ENCODE measurements at places on chromosomes 6 and 20. TPM values are rescaled to one million over a fixed set of nuclear protein-coding genes. Genes with fewer than 3 reads are reported as not detected.

RIMS4 gene
- total RNA-seq = not detected

ZNF343 gene
- total RNA-seq = 9.0 TPM

NFATC2 gene
- total RNA-seq = 55.8 TPM

TGM3 gene
- total RNA-seq = not detected

ENPP5 gene
- total RNA-seq = not detected

TSBP1 gene
- not detected for total RNA-seq

ADGB gene
- total RNA-seq = not detected

RUNX2 gene
- 2.7 TPM for total RNA-seq

CASS4 gene
- total RNA-seq = 17.8 TPM

ACAT2 gene
- total RNA-seq = 89.2 TPM

TOMM34 gene
- total RNA-seq = 20.2 TPM

POPDC3 gene
- total RNA-seq = not detected

DNA sequence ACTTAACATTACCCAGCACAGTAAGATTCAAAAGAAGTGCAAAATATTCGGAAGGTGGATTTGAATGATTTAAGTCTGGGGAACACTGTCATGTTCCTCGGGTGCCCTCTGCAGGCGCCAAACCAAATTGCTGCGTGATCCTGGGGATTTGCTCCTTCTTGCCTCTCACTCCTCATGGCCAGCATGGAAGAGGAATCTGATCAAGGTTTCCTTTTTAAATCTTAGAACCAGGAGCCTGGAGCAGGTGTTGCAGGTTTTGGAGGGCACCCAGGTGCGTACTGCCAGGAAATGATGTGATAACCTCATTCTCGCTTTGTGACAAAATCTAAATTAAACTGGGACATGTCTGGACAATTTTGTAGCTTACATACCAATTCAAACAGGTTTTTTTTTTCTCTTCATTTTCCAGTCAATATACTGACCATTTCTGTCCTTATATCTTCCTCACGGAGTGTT is 8.1 kb upstream of the PFDN4 start:
- no peak overlapping the region for H3K27ac ChIP-seq
- H3K4me3 ChIP-seq = no peak overlapping the region
- H3K27me3 ChIP-seq = peaks cover 12% of the 10 kb centered on the region
- peak; percentile 77 for DNase-seq
- no peaks in the 10 kb centered on the region for H3K4me1 ChIP-seq

- no peaks in the 10 kb centered on the region for H3K36me3 ChIP-seq
- no peak overlapping the region for H3K4me3 ChIP-seq
- H3K27ac ChIP-seq = no peak overlapping the region
- no peak for DNase-seq
Observed at GRCh38 chr6:39426073-39426456, 103.6 kb upstream of the KCNK16 start.

DNA sequence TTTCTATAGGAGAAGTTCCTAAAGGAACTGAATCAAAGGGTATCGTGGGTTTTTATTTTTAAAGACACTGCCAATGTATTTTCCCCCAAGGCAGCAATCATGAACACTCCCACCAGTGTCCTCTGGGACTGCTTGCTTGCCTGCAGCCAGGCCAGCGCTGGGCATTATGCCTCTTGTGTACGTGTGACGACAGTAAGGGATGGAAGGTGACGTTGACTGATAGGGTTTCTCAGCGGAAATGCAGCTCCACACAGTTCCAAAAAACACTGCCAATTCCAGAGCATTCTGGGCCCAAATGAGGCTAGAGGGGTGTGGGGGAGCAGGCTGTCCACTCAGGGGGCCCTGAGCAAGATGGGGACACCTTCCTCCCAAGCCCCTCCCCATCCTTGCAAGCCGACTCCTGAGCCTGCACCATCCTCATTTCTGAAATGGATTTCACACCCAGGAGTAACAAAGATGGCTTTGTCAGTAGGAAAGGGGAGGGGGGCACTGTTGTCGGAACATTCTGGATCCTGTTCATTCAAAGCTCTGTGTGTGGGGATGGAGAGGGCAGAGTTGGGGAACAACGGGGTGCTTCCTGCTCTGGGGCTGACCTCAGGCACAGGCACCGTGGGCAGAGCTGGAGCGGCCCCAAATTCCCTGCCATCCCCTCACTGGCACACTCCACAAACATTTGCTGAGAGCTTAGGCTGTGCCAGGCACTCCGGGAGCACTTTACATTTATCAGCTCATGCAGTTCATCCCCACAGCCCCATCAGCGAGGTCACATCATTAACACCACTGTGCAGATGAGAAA is 20.0 kb downstream of the PREX1 start:
- no peak overlapping the region for H3K4me3 ChIP-seq
- no peaks in the 10 kb centered on the region for H3K27me3 ChIP-seq
- DNase-seq = no peak
- peaks cover 79% of the 10 kb centered on the region for H3K36me3 ChIP-seq
- H3K27ac ChIP-seq = peak overlapping the region; percentile 47

- DNase-seq = no peak
- no peak overlapping the region for H3K4me3 ChIP-seq
- peaks cover 15% of the 10 kb centered on the region for H3K36me3 ChIP-seq
- H3K27me3 ChIP-seq = no peaks in the 10 kb centered on the region
Observed at GRCh38 chr6:37020381-37020780, 14.9 kb downstream of the FGD2 start.

DNA sequence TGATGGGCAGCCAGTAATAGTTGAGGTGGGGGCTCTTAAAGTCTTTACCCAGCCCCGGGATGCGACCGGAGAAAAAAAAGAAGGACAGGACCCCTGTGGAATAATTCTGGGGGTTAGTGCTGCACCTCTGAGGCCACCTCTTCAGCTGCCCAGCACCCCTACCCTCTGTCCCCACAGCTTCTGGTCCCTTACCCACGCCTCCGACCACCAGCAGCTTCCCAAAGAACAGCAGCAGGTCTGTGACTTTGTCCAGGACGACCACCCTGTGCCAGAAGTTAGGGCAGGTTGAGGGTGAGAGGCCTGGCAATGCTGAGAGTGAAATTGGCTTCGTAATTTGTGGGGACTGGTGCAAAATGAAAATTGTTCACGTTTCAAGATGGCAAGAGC is 2.2 kb upstream of the NEU1 start:
- no peak overlapping the region for H3K27ac ChIP-seq
- H3K4me3 ChIP-seq = peak overlapping the region; percentile 89
- H3K36me3 ChIP-seq = peaks cover 8% of the 10 kb centered on the region

GRCh38 chr6:22575190-22575589 is 5.8 kb downstream of the HDGFL1 start:
- H3K27ac ChIP-seq = no peak overlapping the region
- no peak for DNase-seq
- H3K27me3 ChIP-seq = no peaks in the 10 kb centered on the region
- no peaks in the 10 kb centered on the region for H3K4me1 ChIP-seq
- no peak overlapping the region for H3K4me3 ChIP-seq

DNA sequence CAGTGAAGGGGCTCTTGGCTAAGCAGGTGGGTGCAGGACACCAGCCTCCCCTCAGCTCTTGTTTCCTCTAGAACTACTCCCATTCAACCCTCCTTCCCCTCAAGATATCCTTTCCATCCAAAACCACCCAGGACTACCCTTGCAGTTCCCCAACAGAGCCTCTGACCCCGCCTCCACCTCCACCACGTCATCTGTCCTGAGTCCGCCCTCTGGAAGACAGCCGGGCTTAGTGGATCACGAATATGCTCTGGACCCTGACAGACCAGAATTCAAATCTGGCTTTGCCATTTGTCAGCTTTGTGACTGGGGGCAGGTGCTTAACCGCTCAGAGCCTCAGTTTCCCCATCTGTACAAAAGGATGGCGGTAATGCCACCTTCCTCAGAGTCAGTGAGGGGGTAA is 31.4 kb downstream of the TFEB start:
- DNase-seq = no peak
- no peak overlapping the region for H3K27ac ChIP-seq

- no peak overlapping the region for H3K27ac ChIP-seq
- no peaks in the 10 kb centered on the region for H3K4me1 ChIP-seq
- H3K36me3 ChIP-seq = no peaks in the 10 kb centered on the region
- DNase-seq = no peak
Observed at GRCh38 chr6:125001684-125002405, 39.6 kb downstream of the RNF217 start.

- H3K27ac ChIP-seq = no peak overlapping the region
- peaks cover 42% of the 10 kb centered on the region for H3K27me3 ChIP-seq
- DNase-seq = no peak
- no peak overlapping the region for H3K4me3 ChIP-seq
- H3K4me1 ChIP-seq = no peaks in the 10 kb centered on the region
- no peaks in the 10 kb centered on the region for H3K36me3 ChIP-seq
Observed at GRCh38 chr20:58783511-58784011, 67.1 kb downstream of the GNAS-AS1 start.

DNA sequence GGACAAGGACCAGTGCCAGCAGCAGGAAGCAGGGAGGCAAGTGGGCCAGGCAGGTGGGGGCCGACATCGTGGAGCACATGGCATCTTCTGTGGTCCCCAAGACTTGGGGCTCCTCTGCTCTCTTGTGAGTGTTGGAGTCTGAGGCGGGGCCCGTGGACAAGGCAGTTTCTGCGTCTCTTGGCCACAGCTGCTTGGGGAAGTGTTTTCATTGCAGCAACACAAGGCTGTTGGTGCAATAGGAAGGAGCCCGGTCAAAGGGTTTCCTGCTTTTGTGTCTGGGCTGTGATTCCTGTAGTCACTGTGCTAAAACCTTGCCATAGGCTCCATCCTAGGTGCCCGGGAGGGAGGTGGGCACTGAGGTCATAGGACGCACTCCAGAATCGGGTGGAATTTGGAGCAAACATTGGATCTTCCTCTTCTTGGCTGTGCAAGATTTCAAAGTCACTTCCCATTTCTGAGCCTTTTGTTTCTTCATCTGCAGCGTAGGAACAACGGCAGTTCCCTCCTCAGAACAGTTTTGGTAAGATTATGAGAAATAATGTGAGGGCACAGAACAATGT is at the start of gene SIRPB2:
SIRPB2 (minus strand) TSS at position 140 of the 560 bp plus-strand sequence; CDS start at position 79, 61 bp downstream.
- peaks cover 51% of the 10 kb centered on the region for H3K27me3 ChIP-seq
- H3K27ac ChIP-seq = no peak within 1 kb of the TSS
- no peaks in the 10 kb centered on the region for H3K36me3 ChIP-seq
- H3K4me1 ChIP-seq = peaks cover 27% of the 10 kb centered on the region
- DNase-seq = no peak

- H3K27ac ChIP-seq = no peak overlapping the region
- H3K36me3 ChIP-seq = peaks cover 9% of the 10 kb centered on the region
- no peak overlapping the region for H3K4me3 ChIP-seq
- DNase-seq = no peak
- H3K4me1 ChIP-seq = no peaks in the 10 kb centered on the region
Observed at GRCh38 chr6:34851361-34851760, 36.5 kb downstream of the TAF11 start.

GRCh38 chr6:149455031-149455732 is 29.6 kb downstream of the ZC3H12D start:
- H3K4me3 ChIP-seq = no peak overlapping the region
- peaks cover 5% of the 10 kb centered on the region for H3K4me1 ChIP-seq
- no peak overlapping the region for H3K27ac ChIP-seq
- no peak for DNase-seq
- H3K36me3 ChIP-seq = peaks cover 5% of the 10 kb centered on the region

DNA sequence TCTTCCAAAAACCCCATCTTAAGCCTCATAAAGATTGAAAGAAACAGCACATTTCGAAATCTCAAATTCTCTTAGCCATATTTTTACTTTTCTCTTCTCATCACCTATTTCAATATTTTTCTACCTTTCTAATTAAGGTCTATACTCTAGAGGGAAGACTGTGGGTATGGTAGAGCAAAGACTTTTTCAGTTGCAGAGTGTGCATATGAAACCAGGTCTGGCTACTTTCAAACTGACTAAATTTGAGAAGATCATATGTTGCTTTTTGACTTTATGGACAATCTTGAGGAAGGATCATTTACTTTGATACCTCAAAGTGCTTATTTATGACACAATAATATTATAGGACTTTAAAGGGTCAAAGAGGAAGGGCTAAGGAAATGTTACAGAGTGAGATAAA is 20.7 kb downstream of the FILIP1 start:
- H3K36me3 ChIP-seq = no peaks in the 10 kb centered on the region
- H3K4me1 ChIP-seq = no peaks in the 10 kb centered on the region
- peaks cover 12% of the 10 kb centered on the region for H3K27me3 ChIP-seq
- H3K27ac ChIP-seq = no peak overlapping the region
- no peak overlapping the region for H3K4me3 ChIP-seq

DNA sequence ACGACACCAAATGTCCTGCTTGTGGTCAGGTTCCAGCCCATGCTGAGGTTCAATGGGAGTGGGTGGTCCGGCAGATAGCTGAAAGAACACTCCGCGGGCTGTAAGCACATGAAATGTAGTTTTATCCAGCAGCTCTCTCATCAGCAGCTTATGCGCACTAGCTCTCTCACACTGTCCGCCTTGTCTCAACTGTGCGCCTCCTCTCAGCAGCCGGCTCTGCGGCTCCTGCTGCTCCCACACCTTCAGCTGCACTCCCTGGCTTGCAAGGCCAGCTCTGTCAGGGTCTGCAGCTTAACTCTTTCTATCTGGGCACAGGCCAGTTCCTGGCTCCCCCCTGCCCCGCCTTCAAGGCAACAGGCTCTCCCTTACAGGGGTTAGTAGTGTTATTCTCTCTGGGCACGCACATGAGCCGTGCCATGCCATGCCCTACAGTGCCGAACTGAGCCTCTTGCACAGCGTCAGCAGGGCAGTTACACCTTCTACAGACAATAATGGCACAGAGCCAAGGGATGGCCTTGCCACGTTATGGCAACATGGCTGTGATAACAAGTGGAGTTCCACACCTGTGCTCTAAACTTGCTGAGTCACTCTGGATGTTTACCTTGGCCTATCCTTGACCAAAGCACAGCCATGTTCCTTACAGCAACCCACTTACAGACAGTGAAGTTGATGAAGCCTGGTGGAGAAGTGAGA is 84.0 kb upstream of the LRFN2 start:
- no peaks in the 10 kb centered on the region for H3K4me1 ChIP-seq
- H3K4me3 ChIP-seq = no peak overlapping the region

- no peaks in the 10 kb centered on the region for H3K4me1 ChIP-seq
- no peak overlapping the region for H3K4me3 ChIP-seq
- no peaks in the 10 kb centered on the region for H3K27me3 ChIP-seq
- no peak overlapping the region for H3K27ac ChIP-seq
- DNase-seq = no peak
- H3K36me3 ChIP-seq = peaks cover 53% of the 10 kb centered on the region
Observed at GRCh38 chr6:111667931-111668330, 62.3 kb upstream of the TRAF3IP2 start.

DNA sequence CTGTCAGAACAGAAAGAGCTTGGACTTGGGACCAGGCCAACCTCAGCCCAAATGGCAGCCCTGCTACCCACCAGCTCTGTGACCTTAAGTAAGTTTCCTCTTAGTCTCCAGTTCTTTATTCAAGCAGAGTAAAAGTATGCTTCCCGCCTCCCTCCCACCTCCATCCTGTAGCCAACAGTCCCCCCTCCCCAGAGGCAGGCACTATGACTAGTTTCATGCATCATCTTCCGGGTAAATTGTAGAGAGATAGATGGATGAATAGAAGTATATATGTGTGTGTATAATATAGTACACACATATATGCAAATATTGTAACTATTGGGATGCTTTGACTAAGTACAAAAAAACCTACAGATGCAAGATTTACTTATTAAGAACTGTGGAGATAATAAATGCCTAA is 39.5 kb upstream of the B4GALT5 start:
- no peaks in the 10 kb centered on the region for H3K36me3 ChIP-seq
- peaks cover 33% of the 10 kb centered on the region for H3K27me3 ChIP-seq
- peaks cover 18% of the 10 kb centered on the region for H3K4me1 ChIP-seq
- no peak overlapping the region for H3K27ac ChIP-seq
- no peak for DNase-seq

GRCh38 chr20:48163505-48163904 is 378.2 kb upstream of the SULF2 start:
- H3K4me3 ChIP-seq = no peak overlapping the region
- no peaks in the 10 kb centered on the region for H3K4me1 ChIP-seq
- no peak overlapping the region for H3K27ac ChIP-seq
- peaks cover 3% of the 10 kb centered on the region for H3K27me3 ChIP-seq
